ENCODE measurements at places on chromosomes 2 and 18.

DNA sequence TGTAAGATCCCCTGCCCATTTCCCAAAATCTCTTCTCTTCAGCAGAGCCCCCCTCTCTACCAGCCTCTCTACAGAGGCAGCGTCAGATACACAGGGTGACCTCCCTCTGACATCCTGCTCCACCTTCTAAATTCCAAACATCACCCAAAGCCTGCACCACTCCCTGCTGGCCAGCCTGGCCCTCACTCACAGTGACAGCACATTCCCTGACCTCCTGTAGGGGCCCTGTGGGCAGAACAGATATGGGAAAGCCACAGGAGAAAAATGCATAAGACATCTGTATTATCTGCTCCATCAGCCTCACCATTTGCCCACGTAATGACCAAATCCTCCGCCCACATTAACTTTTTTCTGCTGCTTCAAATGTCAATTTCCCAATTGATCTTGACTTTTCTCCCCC is 40.6 kb downstream of the TRABD2A start:
- DNase-seq, result no peak

DNA sequence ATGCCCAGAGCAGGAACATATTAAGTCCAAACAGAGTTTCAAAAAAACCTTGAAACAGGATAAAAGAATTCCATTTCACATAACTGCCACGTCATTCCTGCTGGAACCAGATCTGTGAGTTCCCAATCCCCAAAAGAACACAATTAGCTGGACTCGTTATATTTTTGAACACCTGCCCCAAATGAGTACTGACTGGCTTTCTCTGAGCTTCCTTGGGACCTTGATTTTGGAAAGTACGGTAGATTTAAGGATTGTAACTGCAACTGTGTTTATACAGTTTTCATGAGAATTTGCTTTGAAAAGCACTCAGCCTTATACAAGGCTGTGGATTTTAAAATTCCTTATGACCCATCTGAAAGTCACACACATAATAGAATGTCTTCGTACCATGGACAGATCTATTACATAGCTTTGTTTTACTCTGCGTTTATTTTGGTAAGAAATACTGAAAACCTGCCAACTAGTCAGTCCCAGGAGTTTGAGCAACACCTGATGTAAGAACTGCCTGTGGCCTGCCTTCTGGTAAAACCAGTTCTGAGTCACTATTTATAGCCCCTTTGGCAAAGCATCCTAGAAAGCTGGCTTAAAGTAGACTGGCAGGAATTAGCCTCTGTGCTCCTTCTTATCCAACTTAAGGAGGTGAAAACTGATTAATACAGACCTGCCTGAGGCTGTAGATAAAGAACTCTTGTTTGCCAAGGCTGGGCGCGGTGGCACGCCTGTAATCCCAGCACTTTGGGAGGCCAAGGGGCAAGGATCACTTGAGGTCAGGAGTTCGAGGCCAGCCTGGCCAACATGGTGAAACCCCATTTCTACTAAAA is 48.1 kb downstream of the MERTK start:
- no peak for DNase-seq

GRCh38 chr2:182379241-182379640 is 47.6 kb downstream of the PDE1A start:
- DNase-seq, result no peak

DNA sequence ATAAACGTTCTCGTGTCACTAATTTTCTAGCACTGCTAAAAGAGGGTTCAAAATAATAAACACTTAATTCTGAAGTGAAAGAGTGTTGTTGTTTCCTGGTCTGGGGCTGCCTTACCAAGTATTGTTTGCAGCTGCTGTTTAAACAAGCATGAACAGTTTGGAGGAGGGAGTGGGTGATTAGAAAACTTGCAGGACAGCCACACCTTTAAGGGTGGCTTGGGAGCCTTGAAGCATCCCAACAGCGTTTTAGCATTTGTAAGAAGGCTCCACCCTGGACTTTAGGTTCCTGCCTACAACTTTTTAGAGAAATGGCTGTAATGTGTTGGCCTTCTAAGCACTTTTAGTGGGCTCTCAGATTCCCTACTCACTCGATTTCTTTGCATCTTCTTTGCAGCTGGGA is 371.6 kb downstream of the TGIF1 start:
- DNase-seq, result no peak

GRCh38 chr18:77049938-77050337 is 82.6 kb downstream of the MBP start:
- DNase-seq, result no peak

GRCh38 chr2:121483846-121484245 is 46.8 kb upstream of the RNU4ATAC start:
- DNase-seq, result no peak

DNA sequence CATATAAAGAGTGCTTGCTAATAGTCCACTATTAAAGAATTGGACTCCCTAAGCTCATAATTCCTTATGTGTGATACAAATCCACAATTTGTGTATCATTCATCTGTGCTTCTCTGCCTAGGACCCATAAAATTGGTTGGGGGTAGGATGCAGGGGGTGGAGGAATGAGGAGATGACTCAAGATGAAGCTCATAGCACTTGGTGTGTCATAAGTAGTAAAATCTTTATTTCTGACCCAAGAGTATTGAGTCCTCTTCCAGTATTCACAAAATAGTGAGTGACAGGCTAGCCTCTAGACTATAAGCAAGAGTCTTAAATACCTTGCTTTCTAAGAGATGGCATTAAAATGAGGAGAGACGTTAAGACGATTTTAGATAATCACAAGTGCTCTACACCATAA is 390.9 kb upstream of the CDH19 start:
- DNase-seq, result no peak

DNA sequence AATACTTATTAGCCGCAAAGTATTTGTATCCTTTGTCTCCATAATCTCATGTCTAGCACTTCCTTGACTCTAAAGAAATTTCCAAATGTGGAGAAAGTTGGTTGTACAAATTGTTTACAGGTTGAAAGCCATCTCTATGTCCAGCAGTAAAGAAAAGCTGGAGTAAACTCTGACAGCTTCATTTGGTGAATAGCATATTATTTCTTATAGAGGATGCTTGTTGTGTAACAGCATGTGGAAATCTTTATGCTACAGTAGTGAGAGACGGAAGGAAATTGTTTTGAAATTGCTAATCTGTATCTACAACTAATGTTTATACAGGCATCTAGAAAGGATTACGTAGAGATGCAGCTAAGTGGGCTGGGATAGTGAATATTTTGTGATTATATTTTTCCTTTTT is 78.5 kb downstream of the UGGT1 start:
- no peak for DNase-seq

DNA sequence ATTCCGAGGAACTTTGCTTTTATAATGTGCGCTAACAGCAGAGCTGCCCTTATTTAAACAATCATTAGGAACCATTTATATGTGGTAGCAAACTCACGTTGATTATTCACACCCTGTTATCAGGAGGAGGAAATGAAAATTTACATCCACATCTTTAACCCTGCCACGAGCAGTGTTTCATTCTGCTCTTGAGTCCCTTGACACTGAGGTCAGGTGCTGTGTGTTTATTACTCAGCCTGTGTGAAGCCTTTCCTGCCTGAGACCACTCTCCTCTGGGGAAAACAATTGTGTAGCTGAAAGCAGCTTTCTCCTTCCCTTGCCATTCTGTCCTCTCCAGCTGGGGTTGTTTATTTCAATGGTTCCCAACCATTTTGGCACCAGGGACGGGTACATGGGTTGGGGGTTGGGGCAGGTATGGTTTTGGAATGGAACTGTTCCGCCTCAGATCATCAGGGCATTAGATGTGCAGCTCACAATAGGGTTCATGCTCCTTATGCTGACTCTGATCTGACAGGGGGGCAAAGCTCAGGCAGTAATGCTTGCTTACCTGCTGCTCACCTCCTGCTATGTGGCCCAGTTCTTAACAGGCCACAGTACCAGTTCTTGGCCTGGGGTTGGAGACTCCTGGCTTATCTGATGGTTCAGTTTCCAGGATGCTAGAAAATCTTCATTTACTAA is 651.1 kb downstream of the TDRD15 start:
- DNase-seq, result no peak

- DNase-seq, result no peak
These were observed 44.5 kb downstream of the PKP4 start for GRCh38 chr2:158501301-158501700.

DNA sequence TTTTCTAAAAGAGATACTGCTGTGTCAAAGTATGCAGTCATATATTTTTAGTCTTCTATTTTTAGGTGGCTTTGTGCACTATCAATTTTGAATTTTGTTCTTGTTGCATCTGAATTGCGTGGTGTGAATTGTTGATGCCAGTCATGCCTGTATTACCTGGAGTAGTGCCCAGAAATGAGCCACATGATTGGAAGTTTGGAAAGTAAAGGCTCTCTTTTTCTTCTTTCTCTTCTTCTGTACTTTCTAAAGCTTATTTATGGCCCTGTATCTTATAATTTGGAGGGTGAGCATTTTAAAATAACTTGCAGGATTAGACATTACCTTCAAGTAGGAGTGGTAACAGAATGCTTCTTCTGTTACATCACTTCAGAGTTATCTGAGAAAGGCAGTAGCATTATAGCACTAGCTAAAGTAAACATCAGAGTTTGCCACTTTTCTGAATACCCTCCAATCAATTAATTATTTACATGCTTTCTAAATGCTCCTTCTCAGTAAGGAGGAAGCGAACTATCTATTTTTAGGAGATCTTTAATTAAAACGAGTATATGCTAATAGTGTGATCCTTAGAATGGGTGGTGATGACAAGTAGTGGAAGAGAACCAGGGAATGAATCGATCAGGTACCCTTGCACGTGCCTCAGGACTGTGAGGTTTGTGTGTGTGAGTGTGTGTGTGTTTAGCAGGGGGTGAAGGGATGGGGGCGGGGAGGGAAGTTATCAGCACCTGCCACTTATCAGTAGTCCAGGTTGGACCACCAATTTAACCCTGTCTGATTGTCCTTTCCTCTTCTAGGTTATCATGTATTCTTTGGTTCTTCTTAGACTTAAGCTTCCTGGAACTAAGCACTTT is 112.5 kb downstream of the MAP3K20 start:
- no peak for DNase-seq

DNA sequence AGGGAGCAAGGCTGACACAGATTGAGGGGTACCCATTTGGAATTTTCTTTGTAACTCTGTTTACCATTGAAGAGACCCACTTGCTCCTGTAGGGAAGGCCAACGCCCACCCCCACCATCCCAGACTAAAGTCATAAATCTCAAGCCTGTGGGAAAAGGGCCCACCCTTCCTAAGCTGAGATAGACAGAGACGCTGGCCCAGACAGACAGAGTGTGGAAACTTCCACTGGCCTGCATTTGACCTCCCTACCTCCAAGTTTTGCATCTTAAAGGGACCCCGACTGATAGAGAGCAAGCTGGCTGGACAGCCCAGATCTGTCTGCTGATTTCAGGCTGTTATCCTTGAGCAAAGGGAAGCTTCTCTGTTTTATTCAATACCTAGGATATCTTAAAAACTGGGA is 48.2 kb upstream of the SLC14A2 start:
- DNase-seq, result no peak

GRCh38 chr18:28078849-28079248 is 98.1 kb downstream of the CDH2 start:
- no peak for DNase-seq

DNA sequence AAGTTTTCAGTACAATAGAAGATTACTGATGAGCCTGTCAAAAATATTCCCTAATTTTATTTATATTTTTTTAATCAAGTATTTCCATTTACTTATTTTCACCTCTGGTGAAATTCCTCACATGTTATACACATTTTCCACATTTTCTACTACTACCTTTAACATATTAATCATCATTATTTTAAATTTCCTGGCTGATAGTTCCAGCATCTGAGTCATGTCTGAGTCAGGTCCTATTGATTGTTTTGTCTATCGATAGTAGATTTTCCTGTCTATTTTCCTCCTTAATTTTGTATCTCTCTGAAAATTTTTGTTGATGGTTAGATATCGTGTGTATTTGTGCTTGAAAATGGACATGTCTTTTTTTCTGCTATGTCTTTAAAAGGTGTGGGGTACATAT is 211.8 kb upstream of the DSEL start:
- DNase-seq, result no peak

- DNase-seq, result no peak
These were observed 2.4 kb upstream of the SP9 start for GRCh38 chr2:174332217-174332963.

DNA sequence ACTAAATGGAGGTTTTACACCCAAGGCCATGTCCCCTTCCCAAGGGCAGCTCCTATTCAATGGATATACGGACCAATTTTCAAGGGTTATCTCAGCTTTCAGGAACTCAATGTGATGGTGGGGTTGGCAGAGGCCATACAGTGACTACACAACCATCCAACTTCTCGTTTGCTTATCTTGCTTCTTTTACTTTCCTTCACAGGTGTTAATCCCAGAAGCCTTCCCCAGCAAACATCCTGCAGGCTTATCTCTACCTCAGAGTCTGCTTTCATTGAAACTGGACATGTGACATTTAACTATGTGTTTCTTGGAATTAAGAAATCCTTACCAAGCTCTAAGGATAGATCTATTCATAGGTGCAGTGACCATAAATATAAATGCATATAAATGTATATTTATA is 443.8 kb upstream of the CDH20 start:
- no peak for DNase-seq

GRCh38 chr2:46384457-46384815 is 87.2 kb downstream of the EPAS1 start:
- DNase-seq, result no peak

- DNase-seq, result no peak
These were observed 10.9 kb upstream of the EIF2AK2 start for GRCh38 chr2:37167636-37168180.

DNA sequence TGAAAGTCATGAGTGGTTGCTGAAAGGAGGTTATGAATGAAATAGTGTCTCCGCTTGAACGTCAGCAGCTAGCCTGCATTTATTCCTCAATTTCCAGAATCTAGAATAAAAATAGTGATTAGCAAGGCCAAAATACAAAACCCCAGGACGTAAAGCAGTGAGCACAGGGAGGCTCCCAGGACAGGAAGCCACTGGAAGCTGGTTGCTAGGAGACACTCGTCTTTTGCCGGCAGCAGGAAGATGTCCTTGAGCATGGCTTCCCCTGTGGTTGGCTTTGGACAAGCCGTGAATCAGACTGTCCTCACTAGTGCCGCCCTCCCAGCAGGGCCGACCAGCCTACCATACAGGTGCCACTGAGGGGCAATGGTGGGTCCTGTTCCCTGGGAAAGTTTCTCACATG is 374.4 kb downstream of the MTX2 start:
- no peak for DNase-seq

DNA sequence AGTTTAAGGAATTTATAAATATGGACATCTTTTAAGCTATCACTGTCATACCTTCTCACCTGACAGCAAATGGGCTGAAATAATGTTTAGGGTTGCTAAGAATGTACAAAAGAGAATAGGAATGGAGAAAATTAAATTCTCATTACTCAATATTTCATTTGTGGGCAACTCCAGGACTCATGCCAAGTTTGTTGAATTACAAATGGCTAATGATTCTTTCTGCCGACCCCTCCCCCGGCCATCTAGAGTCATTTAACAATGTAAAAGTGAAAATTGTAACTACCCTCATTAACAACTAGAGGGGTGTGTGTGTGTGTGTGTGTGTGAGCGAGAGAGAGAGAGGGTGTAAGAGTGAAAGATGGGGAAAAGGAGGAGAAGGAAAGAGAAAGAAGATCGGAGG is 708.5 kb upstream of the FAM98A start:
- DNase-seq, result no peak

GRCh38 chr18:213966-214365 is 53.9 kb downstream of the THOC1 start:
- DNase-seq, result no peak

- DNase-seq, result no peak
These were observed 146.5 kb upstream of the ARL4C start for GRCh38 chr2:234643407-234643806.

- DNase-seq, result no peak
These were observed 185.5 kb upstream of the ZSWIM2 start for GRCh38 chr2:187034434-187034833.

Measured in SW 1271 (cell line).